ENCODE measurements at places on chromosomes 5 and 9. TPM values are rescaled to one million over a fixed set of nuclear protein-coding genes. Genes with fewer than 3 reads are reported as not detected.

DNA sequence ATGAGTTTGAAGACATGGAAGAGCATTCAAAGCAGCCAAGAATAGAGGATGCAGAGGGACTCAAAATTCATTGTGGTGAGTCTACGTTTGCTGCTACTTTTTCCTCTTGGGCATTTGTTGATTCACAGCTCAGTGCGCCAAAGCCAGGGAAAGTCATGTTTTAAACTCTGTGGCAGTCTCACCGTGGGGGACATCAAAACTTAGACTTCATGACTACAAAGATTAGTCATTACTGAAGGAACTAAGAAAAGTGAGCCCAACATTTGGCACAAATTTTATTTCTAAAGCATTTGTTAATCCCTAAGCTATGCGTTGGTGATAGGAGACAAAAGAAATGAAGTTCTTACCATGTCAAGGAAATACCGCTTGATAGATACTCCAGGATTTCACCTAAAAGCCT lies 73.7 kb upstream of the MTAP start:
- H3K27me3 ChIP-seq, result peaks cover 11% of the 10 kb centered on the region
- H3K36me3 ChIP-seq, result no peaks in the 10 kb centered on the region
- no peak for DNase-seq
- no peak overlapping the region for H3K27ac ChIP-seq
- H3K4me3 ChIP-seq, result no peak overlapping the region
- H3K4me1 ChIP-seq, result no peaks in the 10 kb centered on the region

DNA sequence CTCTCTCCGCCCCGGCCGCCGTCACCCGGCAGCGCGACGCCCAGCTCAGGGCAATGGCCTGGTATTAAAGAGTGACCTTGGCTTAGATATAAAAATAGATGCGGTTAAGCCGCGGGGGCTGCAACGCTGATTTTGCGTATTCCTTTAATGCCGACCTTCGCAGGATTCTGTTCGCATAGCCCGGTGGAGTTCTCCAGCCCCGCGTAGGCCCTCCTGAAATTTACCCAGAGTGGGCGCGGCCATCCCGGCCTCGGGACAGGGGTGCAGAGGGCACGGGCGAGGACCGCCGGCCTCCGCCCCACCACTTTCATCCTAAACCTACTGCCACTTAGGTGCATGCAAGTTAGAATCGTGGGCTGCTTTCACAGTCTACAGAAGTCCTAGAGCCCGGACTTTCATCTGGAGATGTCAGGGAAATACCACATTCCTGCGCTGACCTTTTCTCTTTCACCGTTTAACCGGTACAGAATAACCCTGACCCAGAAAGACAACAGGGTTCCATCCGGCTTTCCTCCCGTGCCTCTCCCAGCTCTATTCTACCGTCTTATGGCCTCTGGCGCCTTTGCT lies 492 bp upstream of the FAM169A start:
- peaks cover 11% of the 10 kb centered on the region for H3K27me3 ChIP-seq
- DNase-seq, result no peak
- no peaks in the 10 kb centered on the region for H3K36me3 ChIP-seq
- peak overlapping the region; percentile 46 for H3K4me3 ChIP-seq
- peaks cover 5% of the 10 kb centered on the region for H3K4me1 ChIP-seq

DNA sequence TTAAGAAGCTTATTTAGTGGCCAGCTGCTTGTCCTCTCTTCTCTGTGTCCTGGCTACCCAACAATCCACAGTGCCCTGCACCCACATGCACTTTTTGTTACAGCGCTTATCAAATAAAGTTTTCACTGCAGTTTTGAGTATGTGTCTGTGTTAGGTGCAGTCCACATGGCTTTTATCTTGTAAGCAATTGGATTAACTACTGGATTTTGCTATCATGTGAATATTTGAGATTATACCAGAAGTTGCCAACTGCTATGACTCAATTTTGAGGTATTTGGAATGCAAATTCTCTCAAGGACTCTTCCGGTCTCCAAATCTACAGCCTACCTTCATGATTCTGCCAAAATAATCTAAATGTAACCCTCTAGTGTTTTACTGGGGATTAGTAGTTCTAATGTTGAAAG lies 690.2 kb downstream of the NR2F1-AS1 start:
- H3K27ac ChIP-seq, result no peak overlapping the region
- DNase-seq, result no peak
- no peaks in the 10 kb centered on the region for H3K27me3 ChIP-seq
- H3K4me1 ChIP-seq, result no peaks in the 10 kb centered on the region
- no peaks in the 10 kb centered on the region for H3K36me3 ChIP-seq

GRCh38 chr9:129604766-129605163 lies 16.1 kb downstream of the C9orf50 start:
- no peak overlapping the region for H3K27ac ChIP-seq
- DNase-seq, result no peak
- no peak overlapping the region for H3K4me3 ChIP-seq
- H3K36me3 ChIP-seq, result no peaks in the 10 kb centered on the region
- H3K4me1 ChIP-seq, result peaks cover 30% of the 10 kb centered on the region

- no peak overlapping the region for H3K27ac ChIP-seq
- H3K27me3 ChIP-seq, result no peaks in the 10 kb centered on the region
These were observed 316.3 kb downstream of the GABRB2 start for GRCh38 chr5:161230221-161230620.

DNA sequence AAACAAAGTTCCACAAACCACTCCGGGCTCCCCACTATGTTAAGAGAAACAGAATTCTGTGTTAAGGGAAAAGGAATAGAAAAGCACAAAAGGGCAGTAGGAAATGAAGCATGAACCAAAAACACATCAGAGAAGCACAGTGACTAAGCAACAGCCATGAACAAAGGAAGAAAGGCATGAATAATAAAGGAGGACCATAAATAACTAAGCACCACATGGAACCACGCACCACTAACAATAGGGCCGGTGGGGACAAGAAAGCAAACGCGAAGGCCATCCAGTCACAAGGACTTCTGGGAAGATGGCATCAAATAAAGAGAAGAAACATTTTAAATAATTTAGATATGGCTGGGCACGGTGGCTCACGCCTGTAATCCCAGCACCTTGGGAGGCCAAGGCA lies 18.0 kb downstream of the PRUNE2 start:
- no peaks in the 10 kb centered on the region for H3K4me1 ChIP-seq
- DNase-seq, result no peak
- no peaks in the 10 kb centered on the region for H3K36me3 ChIP-seq
- no peak overlapping the region for H3K27ac ChIP-seq
- H3K4me3 ChIP-seq, result no peak overlapping the region
- no peaks in the 10 kb centered on the region for H3K27me3 ChIP-seq

- H3K4me3 ChIP-seq, result no peak overlapping the region
- no peaks in the 10 kb centered on the region for H3K27me3 ChIP-seq
- no peak for DNase-seq
- no peak overlapping the region for H3K27ac ChIP-seq
- peaks cover 15% of the 10 kb centered on the region for H3K4me1 ChIP-seq
- no peaks in the 10 kb centered on the region for H3K36me3 ChIP-seq
These were observed 4.0 kb upstream of the RAD23B start for GRCh38 chr9:107279086-107279485.

DNA sequence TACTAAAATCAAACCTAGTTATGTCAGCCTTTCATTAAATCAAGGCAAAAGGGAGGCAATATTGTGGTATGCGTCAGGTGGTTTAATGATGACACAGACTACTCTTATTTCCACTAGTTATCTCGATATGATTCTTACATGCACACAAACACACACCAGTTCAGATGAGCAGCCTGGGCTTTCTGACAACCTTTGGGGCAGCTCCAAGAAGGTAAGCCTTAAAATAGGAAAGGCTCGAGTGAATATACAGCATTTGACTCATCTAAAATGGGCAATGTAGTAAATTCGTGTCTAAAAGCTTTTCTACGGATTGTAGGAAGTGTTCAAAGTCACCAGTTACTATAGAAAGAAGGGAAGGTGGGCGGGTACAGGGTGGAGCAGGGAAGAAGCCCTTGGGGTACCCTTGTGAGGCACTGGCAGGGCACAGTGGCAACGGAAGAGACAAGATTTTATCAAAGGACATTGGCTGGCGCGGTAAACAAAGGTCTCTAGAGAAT lies 1.9 kb downstream of the ANKH start:
- peak overlapping the region; percentile 84 for H3K4me3 ChIP-seq
- no peaks in the 10 kb centered on the region for H3K36me3 ChIP-seq
- no peaks in the 10 kb centered on the region for H3K27me3 ChIP-seq
- peak overlapping the region; percentile 83 for H3K27ac ChIP-seq
- H3K4me1 ChIP-seq, result no peaks in the 10 kb centered on the region

DNA sequence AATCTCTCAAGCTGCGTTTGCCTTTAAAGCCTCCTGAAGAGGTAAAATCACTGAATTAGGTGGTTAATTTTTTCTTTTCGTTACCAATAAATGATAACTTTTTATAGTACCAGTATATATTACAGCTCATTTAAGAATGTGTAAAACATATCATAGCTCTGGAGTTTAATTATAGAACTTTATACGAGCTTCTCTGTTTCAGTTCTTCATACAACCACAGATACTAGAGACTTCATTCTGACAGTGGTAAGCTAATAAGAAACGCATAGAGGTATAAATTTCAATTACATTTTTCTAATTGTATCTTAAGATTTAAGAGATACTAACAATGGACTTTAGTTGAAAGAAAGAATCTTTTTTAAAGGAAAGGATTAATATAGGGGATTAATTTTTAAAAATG lies 73.9 kb downstream of the PBX3 start:
- DNase-seq, result no peak
- H3K36me3 ChIP-seq, result no peaks in the 10 kb centered on the region
- peak overlapping the region; percentile 53 for H3K27ac ChIP-seq
- no peaks in the 10 kb centered on the region for H3K4me1 ChIP-seq
- H3K27me3 ChIP-seq, result no peaks in the 10 kb centered on the region

DNA sequence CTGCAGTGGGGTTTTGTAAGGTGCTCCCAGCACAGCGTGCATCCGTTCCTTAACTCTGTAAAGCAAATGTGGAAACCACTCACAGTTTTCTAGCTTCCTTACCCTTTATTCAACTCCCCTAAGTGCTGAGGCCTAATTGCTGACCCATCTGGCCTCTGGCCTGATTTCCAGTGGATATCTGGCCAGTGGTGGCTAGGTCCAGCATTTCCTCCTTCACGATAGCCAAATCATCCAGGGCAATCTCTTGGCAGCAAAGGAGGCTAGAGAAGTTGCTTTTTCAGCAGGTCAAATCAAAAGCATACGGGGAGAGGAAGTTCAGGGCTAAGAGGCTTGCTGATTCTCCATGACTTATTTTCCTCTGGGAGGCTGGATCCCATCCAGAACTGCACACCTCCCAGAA lies 286.3 kb upstream of the VLDLR start:
- no peaks in the 10 kb centered on the region for H3K4me1 ChIP-seq
- no peak overlapping the region for H3K4me3 ChIP-seq
- no peak for DNase-seq
- H3K36me3 ChIP-seq, result no peaks in the 10 kb centered on the region

DNA sequence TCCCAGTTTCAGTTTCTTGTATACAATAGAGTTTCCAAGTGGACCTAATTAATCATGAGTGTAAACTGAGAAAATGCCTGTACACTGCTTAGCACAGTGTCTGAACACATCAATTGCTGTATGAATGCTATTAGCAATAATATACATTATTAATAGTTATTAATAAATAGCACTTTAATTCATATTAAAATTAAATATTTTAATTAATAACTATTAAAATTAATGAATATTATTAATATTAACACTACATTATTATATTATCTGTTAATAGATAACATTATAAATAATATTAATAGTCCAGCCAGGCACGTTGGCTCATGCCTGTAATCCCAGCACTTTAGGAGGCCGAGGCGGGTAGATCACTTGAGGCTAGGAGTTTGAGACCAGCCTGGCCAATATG lies 244.9 kb upstream of the ANKRD55 start:
- H3K27ac ChIP-seq, result no peak overlapping the region
- H3K4me1 ChIP-seq, result peaks cover 30% of the 10 kb centered on the region

DNA sequence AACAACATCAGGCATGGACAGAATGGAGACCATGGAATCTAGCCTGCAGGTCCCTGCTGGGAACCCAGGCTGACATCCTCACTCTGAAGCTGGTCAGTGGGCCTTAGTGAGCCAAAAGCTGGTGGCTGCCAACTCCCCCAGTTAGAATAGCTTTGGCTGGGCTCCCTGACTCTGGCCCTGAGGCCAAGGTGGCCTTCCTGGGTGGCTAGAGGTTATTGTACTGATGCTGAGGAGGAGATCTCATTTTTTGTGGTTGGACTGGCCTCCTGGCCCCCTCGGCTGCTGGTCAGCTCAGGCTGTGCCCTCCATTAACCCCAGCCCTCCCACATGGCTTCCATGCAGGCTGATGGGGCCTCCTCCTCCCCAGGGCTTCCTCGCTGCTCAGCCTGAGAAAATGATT lies 101.2 kb upstream of the PANK3 start:
- no peak overlapping the region for H3K4me3 ChIP-seq
- H3K4me1 ChIP-seq, result peaks cover 5% of the 10 kb centered on the region
- H3K27me3 ChIP-seq, result no peaks in the 10 kb centered on the region
- no peaks in the 10 kb centered on the region for H3K36me3 ChIP-seq
- no peak for DNase-seq

GRCh38 chr9:106577121-106577520 lies 285.8 kb upstream of the ZNF462 start:
- no peak overlapping the region for H3K27ac ChIP-seq
- no peaks in the 10 kb centered on the region for H3K36me3 ChIP-seq
- no peak for DNase-seq

DNA sequence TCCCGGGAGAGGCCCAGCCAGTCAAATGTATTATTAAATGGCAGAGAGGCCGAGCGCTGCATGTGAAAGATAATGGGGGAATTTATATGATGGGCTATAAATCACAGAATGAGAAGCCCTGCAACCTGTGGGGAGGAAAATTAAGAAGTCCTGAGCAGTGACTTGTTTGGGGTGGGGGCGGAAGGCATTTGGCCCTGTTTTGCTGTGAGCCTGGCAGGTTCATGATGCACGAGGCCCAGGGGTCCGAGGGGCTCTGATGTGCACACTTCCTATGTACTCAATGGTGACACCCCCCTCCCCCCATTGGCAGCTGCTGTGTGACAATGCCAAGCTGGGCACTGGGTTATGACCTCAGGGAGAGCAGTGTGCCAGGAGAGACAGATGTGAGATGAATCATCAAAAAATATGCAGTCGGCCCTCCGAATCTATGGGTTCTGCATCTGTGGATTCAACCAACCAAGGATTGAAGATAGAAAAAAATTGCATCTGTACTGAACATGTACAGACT lies 13.7 kb upstream of the DAB2IP start:
- H3K36me3 ChIP-seq, result no peaks in the 10 kb centered on the region
- H3K4me3 ChIP-seq, result no peak overlapping the region
- H3K4me1 ChIP-seq, result peaks cover 66% of the 10 kb centered on the region
- H3K27me3 ChIP-seq, result no peaks in the 10 kb centered on the region
- DNase-seq, result no peak

DNA sequence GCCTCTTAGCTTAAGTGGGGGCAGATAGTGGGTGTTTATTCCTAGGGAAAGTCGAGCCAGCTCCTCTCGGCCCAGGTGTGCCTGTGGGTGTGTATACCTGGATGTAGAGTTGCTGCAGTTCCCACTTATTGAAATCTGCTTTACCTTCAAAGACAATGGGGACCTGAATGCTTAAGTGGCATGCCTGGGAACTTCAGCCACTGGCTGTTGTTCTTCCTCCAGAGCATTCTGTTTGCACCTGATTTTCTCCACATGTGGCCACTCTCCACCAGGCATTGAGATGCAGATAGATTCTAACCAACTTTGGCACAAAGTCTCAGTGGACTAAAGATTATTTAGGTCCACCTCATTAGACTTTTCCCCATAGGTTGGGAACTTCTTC lies 186.8 kb downstream of the ZNF462 start:
- H3K27me3 ChIP-seq, result no peaks in the 10 kb centered on the region
- H3K27ac ChIP-seq, result no peak overlapping the region
- H3K36me3 ChIP-seq, result no peaks in the 10 kb centered on the region
- no peak for DNase-seq
- H3K4me1 ChIP-seq, result no peaks in the 10 kb centered on the region

DNM1 gene
- 17.2 TPM for total RNA-seq

PCDHGA11 gene
- total RNA-seq, result 3.8 TPM

EXOC3 gene
- 43.5 TPM for total RNA-seq

REXO4 gene
- total RNA-seq, result 13.9 TPM

SLC4A9 gene
- not detected for total RNA-seq

ZNF879 gene
- 3.2 TPM for total RNA-seq

RETREG1 gene
- 167 TPM for total RNA-seq

PCDHGC4 gene
- total RNA-seq, result 2.9 TPM

ALDH1A1 gene
- total RNA-seq, result 12.6 TPM

IFNA13 gene
- total RNA-seq, result not detected

Data from heart left ventricle (tissue), 16 donors.